T-helper 2 cell treated with Interferon-gamma antibody and Interleukin-4, amounts not matched to agents 5 μg/mL and 100 μg/mL, for 36 hours (primary cell): ENCODE measurements at places on chromosomes 6 and 20.

DNA sequence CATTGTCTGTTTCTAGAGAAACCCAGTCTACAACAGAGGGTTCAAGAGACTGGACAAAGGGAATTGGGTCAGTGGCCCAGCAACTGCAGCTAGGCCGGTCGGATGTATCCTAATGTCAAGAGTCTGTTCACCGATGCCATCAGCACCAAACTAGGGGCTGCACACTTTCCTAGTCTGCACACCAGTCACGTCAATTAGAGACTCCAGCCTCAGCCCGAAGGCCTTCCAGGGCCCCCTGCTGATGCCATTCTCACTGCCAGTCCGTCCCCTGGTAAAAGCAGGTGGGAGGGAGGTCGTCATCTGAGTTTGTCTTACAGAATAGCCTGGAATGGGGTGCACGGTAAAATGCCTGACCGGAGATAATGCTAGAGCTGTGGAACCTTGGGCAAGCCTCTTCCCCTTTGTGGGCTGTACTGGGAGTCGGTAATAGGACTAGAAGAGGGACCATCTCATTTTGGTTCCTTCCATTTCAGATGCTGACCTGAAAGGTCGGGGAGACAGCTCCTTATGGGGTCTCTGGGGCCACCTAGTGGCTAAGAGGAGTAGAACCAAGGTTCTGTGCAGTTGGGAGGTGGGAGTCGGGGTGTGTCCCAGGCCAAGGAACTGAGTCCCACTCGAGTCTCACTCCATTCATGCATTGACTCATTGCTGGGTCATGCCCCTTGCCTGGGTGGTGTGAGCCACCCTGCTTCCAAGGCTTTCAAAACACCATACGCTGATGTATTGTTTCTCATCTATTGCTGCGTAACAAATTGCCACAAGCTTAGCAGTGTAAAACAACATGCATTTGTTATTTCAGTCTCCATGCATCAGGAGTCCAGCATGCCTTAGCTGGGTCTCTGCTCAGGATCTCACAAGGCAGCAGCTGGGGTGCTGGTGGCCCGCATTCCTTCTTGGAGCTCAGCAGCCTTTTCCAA lies 5.1 kb downstream of the SOX12 start:
- H3K27me3 ChIP-seq: no peaks in the 10 kb centered on the region
- peaks cover 1% of the 10 kb centered on the region for H3K36me3 ChIP-seq

DNA sequence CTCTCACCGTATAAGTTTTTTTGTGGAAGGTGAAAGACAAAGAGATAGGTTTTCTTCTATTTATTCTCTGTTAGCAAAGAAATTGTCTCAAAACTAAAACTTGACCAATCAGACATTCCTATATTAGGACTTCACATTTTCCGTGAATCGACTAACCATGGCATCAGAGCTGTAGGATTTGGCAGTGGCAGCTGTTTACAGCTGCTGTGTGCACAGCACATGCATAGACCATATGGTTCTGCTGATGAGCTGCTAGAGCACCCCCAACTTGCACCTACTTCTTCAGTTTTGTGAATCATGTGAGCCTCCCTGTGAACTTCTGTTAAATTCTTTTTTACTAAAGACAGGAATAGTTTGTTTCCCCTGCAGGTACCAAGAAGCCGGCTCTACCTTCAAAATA lies 157.9 kb downstream of the RFX6 start:
- no peak for DNase-seq
- H3K27me3 ChIP-seq: no peaks in the 10 kb centered on the region
- no peaks in the 10 kb centered on the region for H3K4me1 ChIP-seq
- H3K4me3 ChIP-seq: no peak overlapping the region
- H3K27ac ChIP-seq: no peak overlapping the region
- H3K36me3 ChIP-seq: no peaks in the 10 kb centered on the region

GRCh38 chr20:48722737-48723191 lies 105.0 kb downstream of the PREX1 start:
- no peak for DNase-seq
- no peaks in the 10 kb centered on the region for H3K27me3 ChIP-seq
- peaks cover 41% of the 10 kb centered on the region for H3K4me1 ChIP-seq
- H3K27ac ChIP-seq: peak overlapping the region; percentile 66
- no peak overlapping the region for H3K4me3 ChIP-seq

DNA sequence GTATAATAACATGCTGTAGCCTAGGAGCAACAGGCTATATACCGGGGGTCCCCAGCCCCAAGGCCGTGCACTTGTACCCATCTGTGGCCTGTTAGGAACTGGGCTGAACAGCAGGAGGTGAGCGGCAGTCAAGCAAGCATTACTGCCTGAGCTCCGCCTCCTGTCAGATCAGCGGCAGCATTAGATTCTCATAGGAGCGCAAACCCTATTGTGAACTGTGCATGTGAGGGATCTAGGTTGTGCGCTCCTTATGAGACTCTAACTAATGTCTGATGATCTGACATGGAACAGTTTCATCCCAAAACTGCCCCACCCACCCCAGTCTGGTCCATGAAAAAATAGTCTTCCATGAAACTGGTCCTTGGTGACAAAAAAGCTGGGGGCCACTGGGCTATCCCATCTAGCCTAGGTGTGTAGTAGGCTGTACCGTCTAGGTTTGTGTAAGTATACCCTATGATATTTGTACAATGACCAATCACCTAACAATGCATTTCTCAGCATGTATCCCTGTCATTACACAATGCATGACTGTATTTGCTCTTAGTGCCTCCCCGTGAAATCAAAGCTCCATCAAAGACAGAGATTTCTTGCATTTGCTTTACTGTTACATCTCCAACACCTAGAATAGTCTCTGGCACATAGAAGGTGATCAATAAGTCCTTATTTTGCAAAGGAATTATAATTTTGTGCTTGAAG lies 30.8 kb downstream of the NHSL1 start:
- H3K4me3 ChIP-seq: no peak overlapping the region
- peaks cover 7% of the 10 kb centered on the region for H3K4me1 ChIP-seq
- no peaks in the 10 kb centered on the region for H3K36me3 ChIP-seq
- no peak overlapping the region for H3K27ac ChIP-seq

GRCh38 chr6:168264593-168265335 lies 54.8 kb downstream of the DACT2 start:
- no peak overlapping the region for H3K4me3 ChIP-seq
- DNase-seq: no peak
- no peaks in the 10 kb centered on the region for H3K36me3 ChIP-seq
- H3K4me1 ChIP-seq: no peaks in the 10 kb centered on the region

DNA sequence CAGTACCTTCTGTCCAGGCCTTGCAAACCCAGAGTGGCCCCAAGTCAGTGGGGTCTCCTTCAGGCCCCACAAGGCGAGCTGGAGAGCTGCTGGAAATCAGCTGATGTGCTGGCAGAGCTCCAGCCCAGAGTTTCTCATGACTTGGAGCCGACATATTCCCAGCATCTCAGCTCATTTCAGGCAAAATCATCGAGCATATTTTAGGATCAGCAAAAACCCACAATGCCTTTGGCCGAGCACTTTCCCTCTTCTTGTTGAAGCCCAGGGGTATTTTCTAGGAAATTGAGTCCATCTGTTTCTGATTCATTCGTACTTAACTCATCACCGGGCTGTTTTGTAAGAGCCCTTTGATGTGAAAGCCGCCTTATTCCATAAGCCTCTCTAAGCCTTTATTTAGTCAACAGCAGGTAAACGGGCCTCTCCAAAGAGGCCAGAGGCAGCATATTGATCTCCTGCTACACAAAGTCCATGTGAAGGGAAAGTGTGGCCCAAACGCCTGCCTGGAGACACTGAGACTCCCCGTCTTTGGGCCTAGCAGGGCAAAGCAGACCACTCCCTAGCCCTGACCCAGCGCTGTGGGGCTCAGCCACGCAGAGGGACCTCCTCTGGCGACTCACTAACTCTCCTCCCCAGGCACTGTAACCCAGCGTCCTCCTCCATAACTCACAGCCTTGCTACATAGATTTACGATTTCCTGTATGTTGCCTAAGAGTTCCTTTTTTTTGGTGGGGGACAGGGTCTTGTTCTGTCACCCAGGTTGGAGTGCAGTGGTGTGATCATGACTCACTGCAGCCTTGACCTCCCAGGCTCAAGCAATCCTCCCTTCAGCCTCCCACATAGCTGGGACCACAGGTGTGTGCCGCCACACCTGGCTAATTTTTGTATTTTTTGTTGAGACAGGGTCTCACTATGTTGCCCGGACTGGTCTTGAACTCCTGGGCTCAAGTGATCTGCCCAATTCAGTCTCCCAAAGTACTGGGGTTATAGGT lies 12.1 kb upstream of the C20orf203 start:
- no peak overlapping the region for H3K27ac ChIP-seq
- H3K4me3 ChIP-seq: no peak overlapping the region
- H3K36me3 ChIP-seq: no peaks in the 10 kb centered on the region
- peaks cover 13% of the 10 kb centered on the region for H3K4me1 ChIP-seq

- no peak overlapping the region for H3K27ac ChIP-seq
- peaks cover 30% of the 10 kb centered on the region for H3K4me1 ChIP-seq
- no peaks in the 10 kb centered on the region for H3K27me3 ChIP-seq
- DNase-seq: no peak
- H3K4me3 ChIP-seq: no peak overlapping the region
- no peaks in the 10 kb centered on the region for H3K36me3 ChIP-seq
Measured at GRCh38 chr6:34359418-34360158, 32.9 kb downstream of the NUDT3 start.

GRCh38 chr6:28165563-28165962 lies 23.9 kb downstream of the ZKSCAN8 start:
- no peak overlapping the region for H3K4me3 ChIP-seq
- H3K27ac ChIP-seq: no peak overlapping the region
- H3K27me3 ChIP-seq: peaks cover 2% of the 10 kb centered on the region
- peaks cover 12% of the 10 kb centered on the region for H3K36me3 ChIP-seq

DNA sequence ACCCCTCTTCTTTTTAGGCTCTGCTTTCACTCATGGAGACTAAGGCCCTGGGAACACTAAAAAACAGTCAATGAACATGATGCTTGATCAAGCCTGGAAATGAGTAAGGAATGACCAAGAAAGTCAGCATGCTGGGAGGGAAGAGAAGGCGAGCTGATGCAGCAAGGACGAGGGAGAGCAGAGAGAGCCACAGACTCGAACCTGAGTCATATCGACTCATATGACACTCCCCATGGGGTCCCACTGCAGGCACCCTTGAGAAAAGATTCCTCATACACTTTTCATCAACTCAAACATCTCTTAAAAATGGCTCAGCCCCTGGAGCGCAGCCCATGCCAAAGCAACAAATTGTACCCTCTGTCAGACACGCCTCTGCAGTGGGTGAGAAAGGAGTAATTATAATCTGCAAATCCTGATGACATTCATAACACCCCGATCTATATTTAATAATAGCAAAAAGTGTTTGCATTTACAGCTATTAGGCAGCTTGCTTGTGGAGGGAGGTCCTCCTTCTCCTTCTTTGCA lies 127.2 kb downstream of the F13A1 start:
- no peaks in the 10 kb centered on the region for H3K36me3 ChIP-seq
- DNase-seq: no peak
- no peaks in the 10 kb centered on the region for H3K4me1 ChIP-seq
- no peak overlapping the region for H3K27ac ChIP-seq
- H3K4me3 ChIP-seq: no peak overlapping the region
- no peaks in the 10 kb centered on the region for H3K27me3 ChIP-seq

- no peaks in the 10 kb centered on the region for H3K4me1 ChIP-seq
- H3K27ac ChIP-seq: no peak overlapping the region
- H3K27me3 ChIP-seq: no peaks in the 10 kb centered on the region
- no peaks in the 10 kb centered on the region for H3K36me3 ChIP-seq
- no peak for DNase-seq
Measured at GRCh38 chr20:11585752-11586352, 331.8 kb upstream of the BTBD3 start.

- no peak for DNase-seq
- H3K27ac ChIP-seq: peak overlapping the region; percentile 11
- H3K4me3 ChIP-seq: no peak overlapping the region
- peaks cover 5% of the 10 kb centered on the region for H3K4me1 ChIP-seq
- H3K27me3 ChIP-seq: no peaks in the 10 kb centered on the region
- H3K36me3 ChIP-seq: no peaks in the 10 kb centered on the region
Measured at GRCh38 chr6:100665041-100665380, 200.3 kb upstream of the SIM1 start.

DNA sequence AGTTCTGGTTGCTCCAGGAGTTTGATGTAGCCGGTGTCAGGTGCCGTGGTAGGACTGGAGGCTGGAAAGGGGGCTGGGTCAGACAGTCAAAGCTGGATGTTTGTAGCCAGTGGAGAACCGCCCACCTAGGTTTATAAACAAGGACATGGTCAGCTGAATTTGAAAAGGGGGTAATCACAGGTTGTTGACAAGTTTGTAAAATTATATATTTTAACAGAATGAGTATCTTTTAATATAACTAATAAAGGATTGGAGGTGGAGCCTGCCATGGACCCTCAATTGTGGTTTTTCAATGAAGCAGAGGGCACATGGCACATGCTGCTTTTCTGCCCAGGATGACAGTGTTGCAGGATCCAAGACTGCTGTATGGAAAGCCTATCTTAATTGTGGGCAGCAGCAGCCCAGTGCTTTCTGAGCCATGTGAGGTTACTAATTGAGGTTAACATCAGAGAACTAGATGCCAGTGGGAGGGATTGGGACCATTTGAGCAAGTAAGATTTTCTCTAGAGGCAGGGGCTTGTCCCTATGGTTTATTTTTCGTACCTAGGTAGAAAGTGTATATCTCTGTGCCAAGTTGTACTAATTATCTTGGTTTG lies 9.7 kb downstream of the HECA start:
- no peaks in the 10 kb centered on the region for H3K27me3 ChIP-seq
- peak overlapping the region; percentile 63 for H3K4me3 ChIP-seq
- H3K36me3 ChIP-seq: peaks cover 16% of the 10 kb centered on the region

GRCh38 chr6:169881976-169882375 lies 130.6 kb downstream of the ERMARD start:
- no peak overlapping the region for H3K4me3 ChIP-seq
- peaks cover 11% of the 10 kb centered on the region for H3K27me3 ChIP-seq

GRCh38 chr6:157741948-157742556 lies 81.0 kb upstream of the SNX9 start:
- H3K4me1 ChIP-seq: peaks cover 1% of the 10 kb centered on the region
- peaks cover 25% of the 10 kb centered on the region for H3K27me3 ChIP-seq
- no peak for DNase-seq
- H3K27ac ChIP-seq: no peak overlapping the region

DNA sequence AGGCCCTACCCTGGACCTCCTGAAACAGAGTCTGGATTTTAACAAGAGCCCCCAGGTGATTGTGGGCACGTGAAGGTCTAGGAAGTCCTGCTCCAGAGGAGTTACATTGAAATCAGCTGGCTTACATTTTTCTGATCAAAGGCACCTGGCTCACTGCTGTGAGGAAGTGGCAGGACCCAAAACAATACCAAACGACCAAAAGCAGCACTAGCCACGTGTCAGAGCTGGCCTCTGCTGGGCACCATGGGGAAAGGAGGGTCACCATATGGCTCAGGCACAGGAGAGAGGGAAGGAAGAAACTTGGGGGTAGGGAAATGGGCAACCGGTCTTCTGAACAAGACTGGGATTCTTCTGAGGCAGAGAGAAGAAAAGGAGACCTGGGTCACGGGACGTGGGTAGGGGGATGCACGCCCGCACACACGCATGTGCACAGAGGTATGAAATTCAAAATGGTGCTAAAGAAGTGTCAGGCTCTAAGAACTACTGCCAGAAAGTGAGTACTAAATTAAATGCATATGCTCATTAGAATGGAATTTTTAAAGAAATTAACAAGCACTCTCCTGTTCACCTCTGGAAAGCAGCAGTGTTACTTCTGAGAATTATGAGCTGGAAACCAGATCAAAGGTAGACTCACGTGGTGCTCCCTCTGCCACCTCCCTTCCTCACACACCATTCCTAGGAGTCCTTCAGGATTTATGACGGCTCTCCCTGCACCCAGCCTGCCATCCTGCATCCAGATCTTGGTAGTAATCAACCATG lies 113.6 kb downstream of the TRERF1 start:
- H3K4me3 ChIP-seq: peak overlapping the region; percentile 21
- no peaks in the 10 kb centered on the region for H3K27me3 ChIP-seq
- no peak for DNase-seq
- H3K4me1 ChIP-seq: peaks cover 49% of the 10 kb centered on the region

GRCh38 chr20:32332614-32333013 lies 25.5 kb upstream of the ASXL1 start:
- peak overlapping the region; percentile 5 for H3K4me3 ChIP-seq
- peak overlapping the region; percentile 39 for H3K27ac ChIP-seq
- peaks cover 37% of the 10 kb centered on the region for H3K36me3 ChIP-seq
- H3K27me3 ChIP-seq: no peaks in the 10 kb centered on the region
